Stromal cell of bone marrow (primary cell): ENCODE measurements at places on chromosomes 3 and 15.

- no peak for DNase-seq
These were observed 45.4 kb upstream of the CTDSPL start for GRCh38 chr3:37816271-37816670.

GRCh38 chr15:44584162-44584749, 47.3 kb downstream of the EIF3J start:
- peak; percentile 6 for DNase-seq

DNA sequence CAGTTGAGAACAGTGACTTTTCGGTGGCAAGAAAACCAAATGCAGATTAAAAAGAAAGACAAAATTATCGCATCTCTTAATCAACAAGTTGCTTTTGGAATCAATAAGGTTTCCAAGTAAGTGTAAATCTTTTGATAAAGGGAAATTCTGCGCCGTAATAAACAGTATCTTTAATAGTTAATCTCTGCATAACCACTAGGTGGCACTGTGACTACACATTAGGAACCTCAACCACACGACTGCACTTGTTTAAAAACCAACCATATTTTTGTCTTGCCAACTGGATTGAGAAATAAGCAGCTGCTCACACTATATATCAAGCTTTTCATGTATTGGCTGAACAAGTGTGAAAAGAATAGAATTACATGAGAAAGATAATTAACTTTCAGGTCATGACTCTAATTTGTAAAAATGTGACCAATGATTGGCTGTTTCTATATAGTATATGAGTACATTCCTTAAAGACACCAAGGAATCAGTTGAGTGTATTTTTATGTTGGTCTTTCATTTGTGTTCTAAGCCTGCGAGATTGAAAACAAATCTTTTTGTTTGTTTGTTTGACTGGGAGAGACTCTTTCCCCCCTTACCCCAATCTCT, 72.7 kb downstream of the DZIP3 start:
- peak; percentile 63 for DNase-seq

DNA sequence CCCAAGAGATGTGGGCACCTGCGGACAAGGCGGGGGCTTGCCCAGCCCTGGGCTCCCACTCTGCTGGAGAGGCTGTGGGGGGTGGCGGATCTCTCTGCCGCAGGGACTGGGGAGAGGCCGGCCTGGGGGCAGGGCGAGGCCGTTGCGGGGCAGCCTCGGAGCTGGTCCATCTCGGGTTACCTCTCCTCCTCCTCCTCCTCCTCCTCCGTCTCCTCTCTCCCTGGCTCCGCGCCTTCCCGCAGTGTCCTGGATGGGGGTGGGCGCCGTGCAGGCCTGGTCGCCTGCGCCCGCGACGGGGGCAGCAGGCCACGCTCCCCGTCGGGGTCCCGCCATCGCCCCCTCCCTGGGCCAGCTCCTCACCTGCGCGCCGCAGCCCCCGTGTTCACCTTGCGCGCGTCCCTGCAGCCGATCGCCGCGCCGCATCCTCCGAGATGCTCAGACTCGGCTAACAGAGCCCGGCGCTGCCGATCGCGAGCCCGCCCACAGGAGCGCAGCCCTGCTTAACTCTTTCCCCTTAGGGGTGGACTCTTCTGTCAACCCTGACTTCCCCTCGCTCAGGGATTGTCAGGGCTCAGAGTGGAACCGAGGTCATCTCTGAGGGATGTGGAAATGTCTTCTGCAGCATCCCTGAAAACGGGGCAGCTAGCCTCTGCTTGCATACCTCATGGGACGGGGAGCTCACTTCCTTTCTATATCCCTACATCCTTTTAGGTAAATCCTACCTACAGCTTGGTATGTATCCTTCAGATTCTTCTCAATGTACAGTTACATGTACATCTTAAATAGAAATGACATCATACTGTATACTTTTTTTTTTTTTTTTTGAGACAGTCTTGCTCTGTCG, at the start of gene PRRT3:
TSS of gene PRRT3 (minus strand) at position 447 of the 844 bp plus-strand sequence. CDS start 2,293 bp downstream, outside the sequence.
- no peak for DNase-seq

DNA sequence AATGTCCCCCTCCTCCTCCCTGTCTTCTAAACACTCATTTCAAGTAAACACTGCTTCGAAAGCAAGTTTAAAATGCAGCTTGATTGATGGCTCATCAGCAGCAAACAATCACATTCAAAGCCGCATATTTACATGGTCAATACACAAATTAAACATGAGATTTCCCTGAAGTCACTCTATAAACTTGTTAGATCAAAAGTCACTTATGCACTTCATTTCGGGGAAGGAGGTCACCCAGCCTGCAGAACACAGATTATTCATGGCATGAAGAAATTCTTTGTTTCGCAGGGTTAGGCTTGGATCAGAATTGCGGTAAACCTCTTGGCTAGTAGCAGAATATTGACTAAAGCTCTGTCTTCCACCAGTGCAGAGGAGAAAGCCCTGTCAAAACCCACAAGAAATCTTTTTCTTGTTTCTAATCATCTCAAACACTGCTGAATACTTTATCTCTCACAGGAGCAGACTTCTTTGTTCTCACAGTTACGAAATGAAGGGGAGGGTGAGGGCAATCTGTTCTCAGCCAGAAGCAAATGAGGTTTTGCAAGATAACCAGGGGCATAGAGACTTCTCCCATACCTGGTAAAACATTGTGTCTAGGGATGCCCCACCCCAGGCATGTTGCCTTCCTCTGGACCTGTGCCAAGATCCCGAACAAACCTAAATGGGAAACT, 133.3 kb upstream of the CHL1 start:
- peak; percentile 3 for DNase-seq

DNA sequence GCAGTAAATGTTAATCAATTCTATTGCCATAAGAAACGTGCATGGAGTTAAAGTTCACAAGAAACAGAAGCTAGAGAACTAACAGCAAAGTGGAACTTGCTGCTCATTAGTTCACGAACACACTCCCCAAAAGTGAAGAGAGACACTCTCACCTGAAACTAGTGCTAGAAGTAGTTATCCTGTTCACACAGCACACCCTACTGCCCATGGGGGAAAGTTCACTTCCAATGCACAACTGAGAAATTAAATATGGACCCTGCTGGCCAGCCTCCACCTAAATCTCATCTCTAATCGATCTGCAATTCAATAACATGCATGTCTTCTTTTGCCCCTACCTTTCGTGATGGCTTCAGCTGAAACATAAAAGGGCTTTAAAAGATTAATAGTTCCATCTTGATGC, 39.4 kb upstream of the FRMD4B start:
- DNase-seq: no peak

GRCh38 chr15:86488046-86488445, 408.4 kb downstream of the AGBL1 start:
- DNase-seq: no peak

- DNase-seq: no peak
These were observed 35.4 kb downstream of the GRAMD1C start for GRCh38 chr3:113873814-113874526.

- DNase-seq: peak; percentile 66
These were observed 29.6 kb downstream of the MGLL start for GRCh38 chr3:127792541-127793292.

DNA sequence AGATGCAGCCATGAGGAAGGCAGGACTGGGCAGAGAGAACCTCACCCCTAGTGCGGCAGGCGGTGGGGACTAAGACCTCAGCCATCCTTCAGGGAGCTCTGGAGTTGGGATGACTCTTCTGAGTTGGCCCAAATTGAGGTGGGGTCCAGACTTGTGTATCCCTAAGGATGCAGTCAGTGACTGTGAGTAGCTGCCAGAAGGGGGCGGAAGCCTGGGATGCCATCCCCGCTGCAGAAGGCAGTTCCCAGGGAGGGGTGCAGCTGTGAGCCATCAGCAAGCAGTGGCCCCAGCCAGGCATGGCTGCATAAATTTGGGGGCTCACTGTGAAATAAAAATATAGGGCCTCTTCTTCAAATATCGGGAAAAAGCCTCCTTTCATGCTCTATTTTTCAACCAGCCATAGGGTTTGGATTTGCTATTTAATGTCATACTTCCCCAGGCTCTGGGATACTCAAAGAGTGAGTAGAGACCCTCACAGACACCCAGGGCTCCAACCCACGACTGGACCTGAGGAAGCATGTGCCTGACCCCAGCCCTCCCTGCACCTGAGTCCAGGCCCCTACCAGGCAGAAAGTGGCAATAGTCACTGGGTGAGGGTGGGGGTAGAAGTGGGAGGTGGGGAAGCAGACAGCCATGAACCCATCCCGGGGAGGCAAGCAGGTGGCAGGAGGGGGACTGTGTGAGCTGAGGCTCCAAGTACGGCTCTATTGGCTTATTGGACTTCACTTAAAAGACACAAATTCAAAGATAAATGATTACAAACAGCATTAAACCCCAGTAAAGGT, 30.5 kb downstream of the GRK7 start:
- no peak for DNase-seq
